ENCODE measurements at places on chromosomes 6 and 20.

DNA sequence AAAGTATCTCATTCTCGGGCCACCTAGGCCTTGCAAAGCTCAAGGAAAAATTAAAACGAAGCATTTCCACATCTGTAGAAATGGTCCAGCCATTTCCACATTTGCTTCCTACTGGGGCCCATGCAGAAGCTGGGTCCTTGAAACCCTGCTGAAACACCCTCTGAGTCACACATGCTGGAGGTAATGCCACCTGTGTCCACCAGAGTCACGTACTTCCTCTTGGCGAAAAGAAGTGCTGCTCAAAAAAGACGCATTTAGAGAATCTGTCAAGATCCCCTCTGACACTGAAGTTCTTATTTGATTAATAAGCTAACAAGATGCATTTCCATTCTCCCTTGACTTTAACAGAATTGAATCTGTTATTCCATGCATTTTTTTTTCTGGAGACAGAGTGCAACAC lies 423.2 kb downstream of the PREX1 start:
- no peak overlapping the region for H3K4me3 ChIP-seq
- H3K4me1 ChIP-seq: no peaks in the 10 kb centered on the region
- ATAC-seq: no peak
- H3K27ac ChIP-seq: no peak overlapping the region
- H3K27me3 ChIP-seq: peaks cover 27% of the 10 kb centered on the region
- H3K36me3 ChIP-seq: no peaks in the 10 kb centered on the region

- H3K4me3 ChIP-seq: peak overlapping the region; percentile 70
- peak; percentile 55 for ATAC-seq
- no peak overlapping the region for H3K27ac ChIP-seq
- peaks cover 35% of the 10 kb centered on the region for H3K27me3 ChIP-seq
These were observed 7.4 kb upstream of the SLC12A5 start for GRCh38 chr20:46021361-46022359.

DNA sequence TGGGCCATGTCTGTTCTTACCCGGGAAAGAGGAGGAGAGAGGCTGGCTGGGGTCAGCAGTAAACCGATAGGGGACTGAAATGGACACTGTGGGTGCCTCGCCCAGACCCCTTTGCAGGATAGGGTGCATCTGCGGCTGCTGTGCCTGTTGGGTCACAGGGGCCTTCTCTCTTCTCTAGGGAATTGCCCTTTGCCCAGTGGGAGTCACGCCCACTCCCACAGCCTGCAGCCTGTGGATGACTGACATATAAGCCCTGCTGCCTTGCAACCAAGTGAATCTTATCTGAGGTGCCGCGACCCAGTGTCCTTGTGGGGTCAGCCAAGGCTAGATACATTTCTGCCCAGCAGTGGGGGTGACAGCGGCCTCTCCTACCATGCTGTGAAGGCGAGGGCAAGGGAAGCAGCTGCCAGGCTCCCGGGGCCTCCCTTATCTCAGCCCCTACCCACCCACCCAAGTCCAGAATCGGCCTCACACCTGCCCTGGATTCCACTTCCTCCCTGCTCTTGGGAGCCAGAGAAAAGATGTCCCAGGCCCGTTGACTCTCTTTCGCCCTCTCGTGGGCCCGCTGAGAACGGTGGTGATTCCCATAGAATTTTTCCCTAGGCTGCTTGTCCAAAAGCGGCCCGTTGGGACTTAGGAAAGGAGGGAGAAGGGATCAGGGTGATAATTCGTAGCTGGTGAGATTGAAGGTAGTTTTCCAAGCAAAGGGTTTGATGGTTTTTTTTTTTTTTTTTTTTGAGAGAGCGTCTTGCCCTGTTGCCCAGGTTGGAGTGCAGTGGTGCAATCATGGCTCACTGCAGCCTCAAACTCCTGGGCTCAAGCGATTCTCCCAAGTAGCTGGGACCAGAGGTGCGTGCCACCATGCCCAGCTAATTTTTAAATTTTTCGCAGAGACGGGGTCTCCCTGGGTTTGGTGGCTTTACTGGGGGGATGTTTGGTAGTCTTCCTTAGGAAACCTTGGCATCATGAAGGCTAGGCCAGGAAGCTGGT lies 76.4 kb upstream of the RNF24 start:
- H3K27me3 ChIP-seq: peaks cover 11% of the 10 kb centered on the region
- H3K4me3 ChIP-seq: no peak overlapping the region
- peak; percentile 54 for ATAC-seq
- no peaks in the 10 kb centered on the region for H3K36me3 ChIP-seq
- H3K27ac ChIP-seq: no peak overlapping the region

- no peaks in the 10 kb centered on the region for H3K27me3 ChIP-seq
- no peak for ATAC-seq
- no peak overlapping the region for H3K4me3 ChIP-seq
- peaks cover 25% of the 10 kb centered on the region for H3K36me3 ChIP-seq
- peaks cover 25% of the 10 kb centered on the region for H3K4me1 ChIP-seq
These were observed 1.5 kb upstream of the SNRNP48 start for GRCh38 chr6:7588506-7588905.

DNA sequence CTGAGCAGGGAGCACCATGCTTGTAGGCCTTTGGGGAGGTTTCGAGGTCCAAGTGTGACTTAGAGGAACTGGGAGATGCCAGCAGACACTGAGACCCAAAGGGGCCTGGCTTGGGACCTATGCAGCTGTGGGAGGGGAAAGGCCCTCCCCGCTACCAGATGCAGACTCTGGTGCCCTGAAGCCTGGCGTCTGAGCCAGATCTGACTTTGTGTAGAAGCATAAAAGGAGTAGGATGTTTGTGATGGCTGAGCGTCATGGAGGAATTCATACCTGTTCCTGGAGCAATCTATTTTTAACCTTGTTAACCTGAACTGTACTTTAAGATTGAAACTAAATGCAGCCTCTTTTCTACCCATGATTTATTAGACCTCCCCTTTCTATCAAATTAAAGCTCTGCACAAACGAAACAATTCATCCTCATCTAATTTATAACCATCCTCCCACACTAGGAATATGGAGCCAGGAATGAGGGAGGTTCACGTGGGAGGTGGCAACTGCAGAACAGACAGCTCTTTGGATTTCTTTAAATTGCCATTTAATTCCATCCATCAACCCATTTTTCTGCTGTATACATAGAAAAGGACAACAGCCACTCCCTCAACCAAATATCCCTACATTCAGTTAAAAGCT lies 172.6 kb upstream of the AGPAT4 start:
- H3K36me3 ChIP-seq: no peaks in the 10 kb centered on the region
- H3K4me1 ChIP-seq: no peaks in the 10 kb centered on the region
- no peak for ATAC-seq
- H3K27ac ChIP-seq: no peak overlapping the region

- H3K27me3 ChIP-seq: peaks cover 19% of the 10 kb centered on the region
- no peaks in the 10 kb centered on the region for H3K4me1 ChIP-seq
- H3K27ac ChIP-seq: no peak overlapping the region
- no peak for ATAC-seq
- H3K36me3 ChIP-seq: no peaks in the 10 kb centered on the region
These were observed 79.9 kb upstream of the BHLHE23 start for GRCh38 chr20:63086421-63087235.

DNA sequence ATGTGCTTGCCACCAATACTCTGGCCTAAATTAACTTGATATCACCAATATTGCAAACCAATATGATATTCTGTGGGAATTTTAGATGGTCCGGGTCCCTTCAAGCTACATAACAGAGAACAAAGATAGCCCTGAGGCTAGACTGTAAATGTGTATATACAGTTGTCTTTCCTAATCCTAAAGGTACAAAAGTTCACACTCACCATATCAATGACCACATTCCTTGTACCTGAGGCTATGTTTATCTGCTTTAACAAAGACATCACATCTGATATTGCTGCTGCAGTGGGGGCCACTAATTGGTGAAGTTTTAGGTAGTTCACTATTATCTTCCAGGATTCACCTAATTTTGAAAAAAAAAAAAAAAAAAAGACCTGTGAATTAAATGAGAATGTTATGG lies 38.6 kb upstream of the VGLL2 start:
- no peak for ATAC-seq
- H3K4me3 ChIP-seq: no peak overlapping the region
- H3K27me3 ChIP-seq: peaks cover 3% of the 10 kb centered on the region
- H3K4me1 ChIP-seq: no peaks in the 10 kb centered on the region
- no peaks in the 10 kb centered on the region for H3K36me3 ChIP-seq

- H3K36me3 ChIP-seq: peaks cover 98% of the 10 kb centered on the region
- H3K4me1 ChIP-seq: peaks cover 63% of the 10 kb centered on the region
- no peaks in the 10 kb centered on the region for H3K27me3 ChIP-seq
- H3K4me3 ChIP-seq: peak overlapping the region; percentile 54
- peak; percentile 95 for ATAC-seq
- H3K27ac ChIP-seq: peak overlapping the region; percentile 58
These were observed 13.8 kb downstream of the ATXN1 start for GRCh38 chr6:16747232-16748024.

DNA sequence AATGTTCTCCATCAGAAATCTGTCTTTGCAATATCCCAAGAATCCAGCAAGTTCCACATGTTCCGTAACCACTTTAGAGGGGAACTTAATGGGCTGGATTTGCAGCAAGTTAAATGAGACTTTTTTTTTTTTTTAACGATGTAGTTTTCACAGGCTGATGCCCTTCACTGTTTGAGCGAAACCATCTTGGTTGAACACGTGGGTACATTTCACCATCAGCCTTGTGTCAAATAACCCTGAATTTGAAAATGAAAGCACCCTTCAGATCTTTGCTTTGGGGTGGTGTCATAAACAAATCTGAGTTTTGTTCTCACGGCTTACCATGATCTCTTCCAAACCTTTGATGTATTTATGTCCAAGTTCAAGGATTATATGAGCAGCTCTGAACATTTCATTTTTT lies 73.7 kb upstream of the EXOC2 start:
- H3K27ac ChIP-seq: no peak overlapping the region
- ATAC-seq: no peak
- no peaks in the 10 kb centered on the region for H3K36me3 ChIP-seq
- H3K27me3 ChIP-seq: peaks cover 23% of the 10 kb centered on the region

- peaks cover 26% of the 10 kb centered on the region for H3K4me1 ChIP-seq
- H3K27me3 ChIP-seq: no peaks in the 10 kb centered on the region
- peak; percentile 40 for ATAC-seq
- H3K4me3 ChIP-seq: no peak overlapping the region
- no peak overlapping the region for H3K27ac ChIP-seq
These were observed 12.1 kb downstream of the CEP85L start for GRCh38 chr6:118639054-118639964.

- H3K4me1 ChIP-seq: no peaks in the 10 kb centered on the region
- H3K27ac ChIP-seq: no peak overlapping the region
- peaks cover 7% of the 10 kb centered on the region for H3K27me3 ChIP-seq
- ATAC-seq: no peak
- no peaks in the 10 kb centered on the region for H3K36me3 ChIP-seq
These were observed 111.2 kb downstream of the EDN3 start for GRCh38 chr20:59411589-59411988.

DNA sequence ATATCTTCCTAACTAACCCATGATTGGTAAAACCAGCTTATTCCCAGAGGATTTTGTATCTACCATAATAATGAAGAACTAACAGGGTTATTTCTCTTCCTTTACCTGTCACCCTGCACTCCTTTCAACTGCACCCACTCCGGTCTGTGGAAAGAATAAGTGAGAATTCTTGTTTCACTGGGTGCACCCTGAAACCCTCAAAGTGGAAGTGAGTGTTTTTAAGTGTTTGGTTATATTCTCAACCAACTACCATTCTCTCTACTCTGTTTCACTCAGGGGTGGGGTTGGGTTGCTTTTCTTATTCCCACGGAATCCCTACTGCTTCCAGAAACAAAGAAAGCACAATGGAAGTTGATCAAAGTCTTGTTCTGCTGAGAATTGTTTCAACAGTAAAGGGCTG lies 42.6 kb upstream of the KHDRBS2 start:
- no peak overlapping the region for H3K27ac ChIP-seq
- no peaks in the 10 kb centered on the region for H3K27me3 ChIP-seq
- no peak for ATAC-seq
- no peaks in the 10 kb centered on the region for H3K36me3 ChIP-seq
- no peak overlapping the region for H3K4me3 ChIP-seq

GRCh38 chr6:40512340-40512739 lies 74.8 kb downstream of the LRFN2 start:
- peaks cover 6% of the 10 kb centered on the region for H3K27me3 ChIP-seq
- no peaks in the 10 kb centered on the region for H3K4me1 ChIP-seq
- no peak for ATAC-seq
- H3K4me3 ChIP-seq: no peak overlapping the region

GRCh38 chr20:21523895-21524294 lies 10.0 kb upstream of the NKX2-2 start:
- H3K4me1 ChIP-seq: no peaks in the 10 kb centered on the region
- H3K4me3 ChIP-seq: peak overlapping the region; percentile 39
- H3K27me3 ChIP-seq: peaks cover 73% of the 10 kb centered on the region
- H3K27ac ChIP-seq: no peak overlapping the region
- peaks cover 12% of the 10 kb centered on the region for H3K36me3 ChIP-seq
- no peak for ATAC-seq

DNA sequence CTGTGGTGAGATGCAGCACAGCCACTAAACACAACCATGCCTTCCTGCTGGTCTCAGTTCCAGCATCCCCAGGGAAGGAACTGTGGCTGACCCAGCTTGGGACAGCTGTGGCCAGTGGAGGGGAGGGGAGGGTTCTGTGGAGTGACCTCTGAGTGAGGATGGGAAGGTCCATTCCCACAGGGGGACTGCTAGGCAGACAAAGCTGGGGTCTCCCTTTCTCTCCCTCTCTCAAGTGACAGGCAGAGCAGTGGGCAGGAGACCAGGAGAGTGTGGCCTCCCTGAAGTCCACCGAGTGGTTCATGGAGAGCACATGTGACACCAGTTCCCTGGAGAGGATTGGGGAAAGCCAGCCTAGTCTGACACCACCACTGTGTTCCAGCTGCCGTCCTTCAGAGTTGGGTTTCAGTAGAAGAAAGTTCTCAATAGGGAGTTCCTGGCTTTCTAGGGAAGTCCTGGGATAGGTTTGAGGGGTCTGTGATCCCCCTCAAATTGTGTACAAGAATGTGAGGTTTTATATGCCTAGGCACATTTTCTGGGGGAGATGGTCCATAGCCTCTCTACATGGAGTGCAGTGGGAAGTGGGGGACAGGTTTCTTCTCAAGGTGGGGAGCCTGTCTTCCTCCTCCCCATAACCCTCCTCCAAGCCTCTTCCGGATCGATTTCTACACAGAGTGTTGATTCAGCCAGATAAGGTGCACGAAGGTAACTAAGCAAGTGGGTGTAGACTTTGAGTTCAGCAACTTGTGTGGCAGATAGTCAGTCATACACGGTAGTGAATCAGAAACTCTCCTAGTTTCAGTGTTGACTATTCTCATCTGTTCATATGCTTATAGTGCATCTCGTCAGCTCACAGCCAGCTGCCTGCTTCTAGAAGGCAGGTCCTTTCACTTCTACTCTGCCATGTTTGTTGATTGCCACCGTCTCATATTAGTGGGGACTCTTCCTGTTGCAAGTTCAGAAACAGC lies 18.9 kb downstream of the MANBAL start:
- peak; percentile 100 for ATAC-seq
- peaks cover 45% of the 10 kb centered on the region for H3K36me3 ChIP-seq
- peak overlapping the region; percentile 52 for H3K4me3 ChIP-seq
- H3K27ac ChIP-seq: peak overlapping the region; percentile 87
- H3K4me1 ChIP-seq: peaks cover 8% of the 10 kb centered on the region
- H3K27me3 ChIP-seq: no peaks in the 10 kb centered on the region

DNA sequence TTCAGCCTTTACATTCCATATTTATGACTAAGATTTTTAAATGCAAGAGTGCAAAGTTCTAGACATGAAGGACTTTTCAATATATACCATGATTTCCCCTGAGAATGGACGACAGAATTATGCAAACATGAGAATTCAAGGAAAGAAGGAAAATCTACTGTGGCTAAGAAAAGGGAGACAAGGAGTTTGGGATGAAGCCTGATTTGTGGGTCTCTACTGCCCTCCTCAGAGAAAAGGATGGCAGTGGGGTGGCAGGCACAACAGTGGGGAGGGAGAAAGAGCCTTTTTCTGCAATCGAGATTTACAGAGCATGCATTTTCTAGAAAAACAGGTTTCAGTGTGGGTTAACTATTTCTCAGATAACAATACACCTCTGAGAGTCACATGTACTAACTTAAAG lies 466.9 kb upstream of the NRSN1 start:
- no peaks in the 10 kb centered on the region for H3K27me3 ChIP-seq
- no peaks in the 10 kb centered on the region for H3K4me1 ChIP-seq
- no peak for ATAC-seq
- H3K4me3 ChIP-seq: no peak overlapping the region
- no peaks in the 10 kb centered on the region for H3K36me3 ChIP-seq

Measured in activated T-helper 17 cell treated with anti-CD3 and anti-CD28 coated beads, Interleukin-2, amount 50 U/mL, for 72 hours (primary cell).